ENCODE measurements at places on chromosomes 1 and 21. TPM values are rescaled to one million over a fixed set of nuclear protein-coding genes. Genes with fewer than 3 reads are reported as not detected.

LIN28A gene
- not detected for total RNA-seq

TACSTD2 gene
- 0.04 TPM for total RNA-seq

DNAI4 gene
- total RNA-seq = not detected

WNT3A gene
- total RNA-seq = not detected

TAL1 gene
- total RNA-seq = 0.05 TPM

ARMH1 gene
- not detected for total RNA-seq

LYPD8 gene
- 0.56 TPM for total RNA-seq

DDR2 gene
- 102 TPM for total RNA-seq

SEMA6C gene
- total RNA-seq = 2.3 TPM

CCDC17 gene
- total RNA-seq = 1.9 TPM

RPTN gene
- total RNA-seq = not detected

ASTN1 gene
- total RNA-seq = 1.7 TPM

HSD11B1 gene
- total RNA-seq = not detected

SLAMF7 gene
- total RNA-seq = 3.2 TPM

TMEM200B gene
- 7.6 TPM for total RNA-seq

OR2L5 gene
- total RNA-seq = not detected

LINGO4 gene
- total RNA-seq = not detected

Data from A375 (cell line).